Activated T-helper 17 cell treated with anti-CD3 and anti-CD28 coated beads, Interleukin-2, amount 50 U/mL, for 72 hours (primary cell): ENCODE measurements at places on chromosomes 16 and 17.

- ATAC-seq = no peak
Observed at GRCh38 chr17:32941419-32942032, 13.6 kb downstream of the TMEM98 start.

DNA sequence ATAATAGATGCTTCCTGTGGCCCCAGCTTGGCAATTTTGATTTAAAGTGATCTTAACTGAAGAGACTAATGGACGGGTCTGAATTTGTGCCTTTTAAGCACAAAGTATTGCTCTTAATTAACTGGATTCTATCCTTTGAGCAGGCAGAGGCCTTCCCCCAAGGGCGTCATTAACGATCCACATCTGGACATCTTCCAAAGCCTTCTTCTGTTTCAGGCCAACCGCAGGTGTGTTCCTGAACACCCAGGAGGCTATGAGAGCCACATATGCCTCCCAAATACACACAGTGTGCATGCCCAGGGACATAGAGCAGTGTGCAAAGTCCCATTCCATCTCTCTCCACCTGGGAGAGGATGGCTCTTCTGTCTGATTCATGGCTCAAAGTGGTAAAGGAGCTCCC, 42.3 kb downstream of the MAPT start:
- no peak for ATAC-seq

DNA sequence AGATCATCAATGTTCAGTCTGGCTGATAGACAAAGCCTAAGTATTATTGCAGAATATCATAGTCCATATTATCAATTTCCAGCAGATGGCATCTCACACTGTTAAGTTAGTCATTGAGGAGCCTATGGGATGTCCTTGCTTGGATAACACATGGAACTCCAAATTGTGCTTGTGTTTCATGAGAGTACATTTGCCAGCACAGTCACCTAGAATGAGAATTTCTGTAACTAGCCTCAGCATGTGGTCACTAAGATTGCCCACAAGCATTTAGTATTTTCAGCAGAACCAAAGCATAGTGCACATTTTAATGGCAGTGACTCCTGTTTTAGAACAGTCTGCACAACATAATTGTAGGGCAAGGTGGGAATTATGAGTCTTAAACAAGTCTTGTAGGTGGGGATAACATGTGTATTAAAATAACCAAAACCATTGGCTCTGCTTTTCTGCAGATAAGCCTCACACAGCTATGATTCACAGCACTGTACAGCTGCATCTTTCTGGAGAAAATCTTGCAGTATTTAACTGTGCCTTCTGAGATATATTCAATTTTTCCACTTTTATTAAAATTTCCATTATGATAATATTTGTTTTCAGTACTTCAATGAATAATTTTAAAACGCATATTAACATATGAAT, 882.8 kb upstream of the SOX9 start:
- ATAC-seq = no peak

- ATAC-seq = peak; percentile 21
Observed at GRCh38 chr17:18267927-18268711, 7.7 kb downstream of the MIEF2 start.

DNA sequence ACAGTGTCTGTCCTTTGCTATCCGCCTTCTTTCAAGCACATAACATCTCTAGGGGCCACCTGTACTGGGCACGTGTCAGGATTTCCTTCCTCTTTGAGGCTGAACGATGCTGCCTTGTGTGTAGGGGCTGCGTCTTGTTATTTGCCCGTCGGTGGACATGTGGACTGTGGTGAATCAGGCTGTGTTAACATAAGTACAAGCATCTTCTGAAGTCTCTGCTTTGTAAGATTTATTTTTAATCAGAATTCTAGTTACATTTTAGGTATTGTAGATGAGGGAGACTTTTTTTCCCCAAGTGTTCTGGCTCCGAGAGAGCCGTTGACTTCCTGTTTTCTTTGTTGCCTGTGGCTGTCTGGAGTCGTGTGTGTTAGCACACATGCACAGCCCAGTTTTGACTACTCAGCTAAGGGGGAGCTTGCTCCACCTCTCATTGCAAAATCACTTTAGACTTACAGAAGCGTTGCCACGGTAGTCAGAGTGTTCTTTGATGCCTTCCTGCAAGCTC, 26.1 kb downstream of the SPG7 start:
- peak; percentile 90 for ATAC-seq

GRCh38 chr17:55230716-55231115, 34.0 kb upstream of the HLF start:
- no peak for ATAC-seq

GRCh38 chr16:25158401-25158800, 46.9 kb downstream of the LCMT1 start:
- no peak for ATAC-seq

GRCh38 chr16:35639233-35640205, 2180.1 kb downstream of the TP53TG3F start:
- no peak for ATAC-seq

DNA sequence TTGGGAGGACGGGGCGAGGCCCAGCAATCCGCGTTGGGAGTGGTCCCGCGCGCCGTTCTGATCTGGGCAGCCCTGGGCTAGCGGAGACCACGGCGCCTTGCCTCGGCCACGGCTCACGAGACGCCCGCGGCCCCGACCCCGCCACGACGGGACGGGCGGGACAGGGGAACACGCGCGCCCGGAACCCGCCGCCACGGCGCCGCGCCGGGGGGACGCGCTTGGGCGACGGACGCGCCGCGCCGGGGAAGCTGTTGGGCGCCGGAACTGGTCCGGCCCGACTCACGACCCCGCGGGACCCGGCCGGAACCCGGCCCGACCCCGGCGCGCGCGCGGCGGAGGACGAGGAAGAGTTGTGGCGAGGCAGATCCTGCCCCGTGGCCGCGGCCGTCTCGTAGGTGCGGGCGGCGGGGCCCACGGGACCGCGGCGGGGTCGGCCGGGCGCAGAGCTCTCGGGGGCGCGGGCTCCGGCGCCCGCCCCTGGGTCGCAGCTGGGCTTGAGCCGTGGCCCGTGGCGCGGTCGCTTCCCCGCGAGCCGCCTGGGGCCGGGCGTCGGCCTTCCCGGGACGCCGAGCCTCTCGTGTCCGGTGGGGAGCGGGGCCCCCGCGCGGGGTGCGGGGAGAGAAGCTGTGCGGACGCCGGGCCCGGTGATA, at the start of gene ACSF3:
Gene ACSF3, plus strand, starts transcription at position 251 of the 650 bp plus-strand sequence. CDS start 6,830 bp downstream, outside the sequence.
- ATAC-seq = peak; percentile 36

- peak; percentile 67 for ATAC-seq
Observed at GRCh38 chr16:525520-526180, 1.9 kb upstream of the CAPN15 start.

DNA sequence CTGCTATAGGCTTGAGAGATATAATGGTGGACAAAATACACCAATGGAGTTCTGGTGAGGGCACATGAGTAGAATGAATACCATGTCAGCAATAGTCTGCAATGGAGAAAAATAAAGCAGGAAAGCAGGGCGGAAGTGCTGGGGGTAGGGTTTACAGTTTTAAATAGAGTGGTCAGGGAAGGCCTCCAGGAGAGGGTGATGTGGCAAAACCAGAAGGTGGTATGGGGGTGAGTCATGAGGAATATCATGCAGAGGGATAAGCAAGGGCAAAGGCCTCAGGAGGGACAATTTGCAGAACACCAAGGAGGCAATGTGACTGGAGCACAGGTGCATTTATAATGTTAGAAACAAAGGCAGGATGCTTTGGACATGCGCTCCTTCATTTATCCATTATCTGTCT, 102.0 kb downstream of the ITFG1 start:
- ATAC-seq = no peak

DNA sequence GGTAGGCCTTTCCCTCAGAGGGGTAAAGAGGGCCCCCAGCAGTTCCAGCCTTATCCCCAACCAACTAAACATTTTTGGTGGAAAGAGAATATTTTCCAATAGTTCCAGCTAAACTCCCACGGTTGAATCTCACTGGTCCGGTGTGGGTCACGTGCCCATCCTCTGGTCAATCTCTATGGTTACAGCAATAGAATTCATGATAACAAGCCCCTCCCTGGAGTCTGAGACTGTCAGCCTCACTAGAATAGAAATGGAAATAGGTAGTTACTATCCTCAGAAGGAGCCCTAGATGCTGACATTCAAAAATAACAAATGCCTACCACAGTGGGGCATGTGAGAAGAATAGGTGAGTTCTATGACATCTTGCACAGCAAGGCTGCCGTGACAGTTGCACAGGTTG, 37.5 kb upstream of the LITAF start:
- no peak for ATAC-seq

DNA sequence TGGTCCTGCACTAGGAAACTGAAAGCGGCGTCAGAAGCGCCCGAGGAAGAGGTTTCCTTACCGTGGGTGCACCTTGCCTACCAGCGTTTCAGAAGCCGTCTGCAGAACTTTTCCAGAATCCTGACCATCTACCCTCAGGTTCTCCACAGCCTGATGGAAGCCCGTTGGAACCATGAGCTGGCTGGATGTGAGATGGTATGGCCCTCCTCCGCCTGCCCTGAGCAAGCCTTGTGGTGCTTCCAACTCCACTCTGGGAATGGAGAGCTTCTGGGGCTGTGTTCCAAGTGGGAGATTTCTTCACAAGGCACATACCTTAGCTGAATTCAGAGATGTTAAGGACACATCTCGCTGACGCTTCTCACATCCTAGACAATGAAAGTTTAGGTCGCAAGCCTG, 51.8 kb upstream of the ENDOV start:
- ATAC-seq = no peak

- ATAC-seq = no peak
Observed at GRCh38 chr17:79620207-79621038, 9.6 kb upstream of the RBFOX3 start.

DNA sequence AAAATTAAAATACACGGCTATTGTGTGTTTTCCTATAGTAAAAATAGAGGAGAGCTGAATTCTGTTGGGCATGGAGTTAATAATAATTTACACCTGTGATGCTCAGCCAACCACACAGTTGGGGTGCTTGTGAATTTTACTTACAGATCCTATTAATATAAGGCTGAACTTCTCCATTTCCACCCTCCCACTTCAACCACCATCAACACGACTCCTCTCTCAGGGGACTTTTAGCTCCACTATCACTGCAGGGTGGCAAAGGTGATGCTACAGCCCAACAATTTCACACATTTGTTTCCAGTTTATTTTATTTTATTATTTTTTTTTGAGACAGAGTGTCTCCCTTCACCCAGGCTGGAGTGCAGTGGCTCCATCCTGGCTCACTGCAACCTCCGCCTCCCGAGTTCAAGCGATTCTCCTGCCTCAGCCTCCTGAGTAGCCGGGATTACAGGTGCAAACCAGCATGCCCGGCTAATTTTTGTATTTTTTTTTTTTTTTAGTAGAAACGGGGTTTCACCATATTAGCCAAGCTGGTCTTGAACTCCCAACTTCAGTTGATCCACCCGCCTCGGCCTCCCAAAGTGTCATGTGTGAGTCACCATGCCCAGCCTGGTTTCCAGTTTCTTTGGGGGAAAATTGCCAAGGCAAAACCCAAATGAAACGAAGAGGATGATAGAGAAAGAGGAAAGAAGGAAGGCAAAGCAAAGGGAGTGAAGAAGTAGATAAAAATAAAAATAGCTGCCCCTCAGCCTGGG, 57.9 kb downstream of the GNA13 start:
- ATAC-seq = no peak

- ATAC-seq = no peak
Observed at GRCh38 chr16:88449267-88449561, 3.9 kb upstream of the ZFPM1 start.

- no peak for ATAC-seq
Observed at GRCh38 chr16:56862776-56863175, 2.2 kb upstream of the SLC12A3 start.

- ATAC-seq = no peak
Observed at GRCh38 chr17:21361020-21361809, 14.9 kb upstream of the KCNJ12 start.

DNA sequence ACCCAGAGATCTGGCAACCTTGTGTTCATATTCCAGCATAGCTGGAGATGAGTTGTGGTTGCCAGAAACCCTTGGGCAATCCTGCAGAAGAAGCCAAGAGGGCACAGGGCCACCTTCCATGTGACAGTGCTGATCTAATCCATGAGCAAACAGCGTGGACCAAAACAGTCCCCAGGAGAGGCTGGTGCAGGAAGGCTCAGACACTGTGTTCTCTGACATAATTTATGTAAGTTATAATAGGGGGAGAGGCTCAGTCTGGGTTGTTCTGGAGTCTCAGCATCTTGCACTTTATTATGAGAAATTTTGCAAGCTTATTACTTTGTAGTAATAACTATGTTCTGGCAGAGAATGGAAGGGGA, 273.9 kb downstream of the HAPSTR1 start:
- no peak for ATAC-seq

GRCh38 chr17:83149029-83149725, 69.8 kb downstream of the METRNL start:
- no peak for ATAC-seq

DNA sequence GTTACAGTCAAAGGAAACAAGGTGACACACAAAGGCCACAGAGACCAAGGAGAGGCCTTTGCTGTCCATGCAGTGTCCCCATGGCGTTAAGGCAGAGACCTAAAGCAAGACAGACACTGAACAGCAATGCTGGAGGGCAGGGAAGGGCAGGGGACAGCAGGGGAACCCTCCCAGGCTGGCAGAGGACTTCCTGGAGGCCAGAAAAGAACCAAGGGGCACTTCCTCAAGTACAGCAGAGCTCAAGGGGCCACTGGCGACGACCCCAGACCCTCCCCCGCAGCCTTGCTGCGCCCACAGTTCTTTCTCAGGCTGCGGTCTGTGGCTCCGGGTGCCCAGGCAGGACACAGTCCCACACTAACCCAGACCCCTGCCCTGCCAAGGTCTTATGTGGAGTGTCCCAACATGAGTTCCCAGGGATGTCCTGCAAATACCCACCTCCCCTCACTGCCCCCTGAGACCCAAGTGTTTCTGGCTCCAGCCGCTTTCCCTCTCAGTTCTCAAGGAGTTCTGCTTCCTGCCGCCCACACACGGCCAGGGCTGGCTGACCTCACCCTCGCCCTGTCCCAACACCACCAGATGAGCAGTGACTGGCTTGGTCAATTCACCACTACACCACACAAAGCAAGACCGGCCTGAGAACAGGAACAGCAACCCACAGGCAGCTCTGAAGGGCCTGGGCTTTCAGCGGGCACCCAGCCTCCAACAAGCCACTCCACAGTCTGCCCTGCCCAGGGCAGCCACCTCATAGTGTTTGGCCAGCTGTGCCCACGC, 4.2 kb downstream of the CLCN7 start:
- no peak for ATAC-seq

DNA sequence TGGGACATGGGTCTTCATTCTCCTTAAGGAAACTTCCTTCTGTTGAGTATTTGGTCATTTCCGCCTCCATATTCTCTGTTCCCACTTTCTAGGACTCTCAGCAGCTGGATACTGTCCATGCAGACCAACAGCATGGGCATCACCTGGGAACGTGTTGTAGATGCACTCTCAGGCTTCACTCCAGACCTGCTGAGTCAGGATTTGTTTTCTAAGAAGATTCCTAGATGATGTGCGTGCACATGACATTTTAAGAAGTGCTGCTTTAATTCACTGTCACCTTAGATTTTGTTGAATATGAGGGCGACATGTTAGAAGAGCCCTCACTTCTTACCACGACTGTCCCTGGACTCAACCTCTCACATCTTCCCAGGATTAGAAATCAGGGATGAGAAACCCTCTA, 10.0 kb upstream of the SDK2 start:
- ATAC-seq = no peak

DNA sequence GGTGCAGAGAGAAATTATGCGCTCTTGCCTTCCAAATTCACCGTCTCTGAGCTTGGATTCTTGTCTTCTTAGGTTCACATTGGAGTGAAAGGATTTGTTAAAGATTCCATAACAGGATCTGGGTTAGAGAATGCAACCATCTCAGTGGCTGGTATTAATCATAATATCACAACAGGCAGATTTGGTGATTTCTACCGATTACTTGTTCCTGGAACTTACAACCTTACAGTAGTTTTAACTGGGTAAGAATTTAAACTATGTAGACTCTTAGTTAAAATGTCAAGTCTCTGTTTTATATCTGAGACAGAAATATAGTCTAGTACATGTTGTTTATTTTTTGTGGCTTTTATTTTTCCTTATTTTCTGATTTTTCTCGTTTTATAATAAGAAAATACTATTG, 42.9 kb downstream of the CPD start:
- ATAC-seq = no peak
